ENCODE measurements at places on chromosomes 7 and 10. TPM values are rescaled to one million over a fixed set of nuclear protein-coding genes. Genes with fewer than 3 reads are reported as not detected.

TMEM236 gene
- total RNA-seq, result 2.0 TPM

NPFFR1 gene
- not detected for total RNA-seq

TRIM73 gene
- total RNA-seq, result 2.2 TPM

OR2A12 gene
- total RNA-seq, result not detected

VKORC1L1 gene
- total RNA-seq, result 20.9 TPM

ZNF394 gene
- 28.4 TPM for total RNA-seq

CNNM1 gene
- 0.35 TPM for total RNA-seq

KEL gene
- not detected for total RNA-seq

RPEL1 gene
- not detected for total RNA-seq

DPP6 gene
- total RNA-seq, result not detected

ZNF727 gene
- 5.0 TPM for total RNA-seq

PAX4 gene
- total RNA-seq, result not detected

LIPF gene
- total RNA-seq, result not detected

ALKBH4 gene
- 15.9 TPM for total RNA-seq

DNA sequence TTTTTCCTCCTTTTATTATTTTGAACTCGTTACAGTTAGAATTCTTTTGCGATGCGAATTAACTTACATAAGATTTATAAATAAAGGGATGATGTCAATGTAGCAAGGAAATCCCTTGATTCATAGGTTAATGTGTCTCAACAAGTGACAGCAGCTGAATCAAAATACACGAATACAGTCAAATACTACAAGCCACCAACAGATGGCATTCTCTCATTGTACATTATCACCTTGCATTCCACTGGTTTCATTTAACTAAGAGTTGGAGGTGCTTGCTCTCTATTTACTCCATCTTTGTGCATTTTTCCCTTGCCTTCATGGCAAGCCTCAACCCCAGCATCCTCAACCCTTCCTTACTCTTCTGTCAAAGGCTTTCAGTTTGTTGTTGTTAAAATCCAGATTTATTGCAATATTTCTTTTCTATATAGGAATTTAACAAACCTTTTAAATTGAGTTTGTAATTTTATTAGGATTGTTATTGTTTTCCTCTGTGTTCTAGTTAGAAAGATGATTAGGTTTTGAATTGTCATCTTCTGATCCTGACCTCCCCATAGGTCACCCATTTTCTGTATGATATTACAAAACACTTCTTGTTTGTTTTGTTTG is 78.3 kb downstream of the SLC25A40 start:
- no peak for DNase-seq

- no peak for DNase-seq
These were observed 66.0 kb upstream of the SHH start for GRCh38 chr7:155878250-155878649.

- no peak for DNase-seq
These were observed at the start of gene CYP2C9 for GRCh38 chr10:94938383-94938782. Gene CYP2C9, plus strand, starts transcription at chr10:94938658. Its CDS starts 25 bp downstream, at chr10:94938683.

DNA sequence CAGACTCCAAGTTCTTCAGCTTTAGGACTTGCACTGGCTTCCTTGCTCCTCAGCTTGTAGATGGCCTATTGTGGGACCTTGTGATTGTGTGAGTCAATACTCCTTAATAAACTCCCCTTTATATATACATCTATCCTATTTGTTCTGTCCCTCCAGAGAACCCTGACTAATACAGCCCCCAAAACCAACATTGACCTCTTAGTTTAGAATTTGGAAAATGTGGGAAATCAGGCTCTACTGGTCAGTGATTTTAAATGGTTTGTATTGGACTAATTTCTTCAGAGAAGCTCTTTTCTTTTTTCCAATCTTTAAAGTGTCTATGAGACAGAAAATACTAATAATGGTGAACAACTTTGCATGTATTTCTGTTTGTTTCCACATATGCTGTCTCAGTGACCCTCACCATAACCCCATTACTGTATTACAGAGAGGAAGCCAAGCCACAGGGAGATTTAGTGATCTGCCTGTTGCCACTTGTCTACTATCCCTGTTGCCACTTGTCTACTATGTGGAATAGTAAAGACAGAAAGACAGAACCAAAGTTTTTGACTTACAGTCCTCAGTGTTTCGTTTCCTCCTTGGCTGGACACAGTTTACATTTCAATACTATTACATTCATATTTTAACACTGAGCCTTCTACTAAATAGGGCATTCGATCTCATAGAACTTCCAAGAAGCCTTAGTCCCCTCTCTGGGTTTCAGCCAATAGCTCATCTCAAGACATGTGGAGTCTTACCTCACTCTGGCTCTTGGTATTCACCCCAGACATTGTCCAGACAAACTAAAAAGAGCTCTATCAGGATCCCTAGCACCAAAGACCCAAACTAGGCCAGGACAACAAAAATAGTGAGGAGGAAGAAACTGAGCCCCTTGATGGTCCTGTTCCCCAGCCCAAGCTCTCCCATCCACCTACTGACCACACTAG is 121.0 kb downstream of the AKR1D1 start:
- no peak for DNase-seq

DNA sequence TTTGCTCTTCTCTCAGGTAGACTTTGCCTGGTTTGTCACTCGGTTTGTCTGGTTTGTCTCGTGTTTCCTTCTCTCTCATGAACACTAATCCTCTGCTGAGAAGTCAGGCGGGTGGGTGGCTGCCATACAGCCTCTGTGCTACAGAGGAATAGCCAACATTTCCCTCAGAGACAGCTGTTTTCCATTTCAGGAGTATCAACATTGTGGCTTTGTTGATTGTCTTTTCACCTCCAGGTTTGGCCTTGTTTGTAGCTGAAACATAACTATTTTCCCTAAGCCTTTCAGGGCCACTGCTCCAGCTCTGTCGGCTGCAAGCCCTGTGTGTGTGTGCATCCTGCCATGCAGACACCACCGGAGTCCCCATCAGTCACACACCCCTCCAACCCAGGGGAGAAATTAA is 122.8 kb downstream of the BAMBI start:
- no peak for DNase-seq

GRCh38 chr10:86155054-86155921 is 211.3 kb downstream of the GRID1 start:
- DNase-seq, result no peak

DNA sequence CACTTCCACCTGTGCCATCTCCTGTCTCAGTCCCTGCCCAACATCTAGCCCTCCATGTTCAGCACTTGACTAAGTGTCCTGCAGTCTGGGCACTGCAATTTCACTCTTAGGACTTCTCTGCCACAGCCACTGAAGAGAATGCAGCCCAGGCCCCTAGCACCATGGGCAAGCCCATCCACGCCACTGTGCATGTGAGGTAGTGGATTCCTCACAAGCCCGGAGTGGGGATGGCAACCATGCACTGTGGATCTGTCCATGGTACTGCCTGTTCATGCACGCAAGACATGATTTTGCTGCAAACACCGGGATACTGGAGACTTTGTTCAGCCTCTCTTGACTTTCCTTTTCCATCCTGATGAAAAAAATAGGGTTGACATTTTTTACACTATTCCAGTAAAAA is 12.3 kb downstream of the DDC start:
- DNase-seq, result no peak

DNA sequence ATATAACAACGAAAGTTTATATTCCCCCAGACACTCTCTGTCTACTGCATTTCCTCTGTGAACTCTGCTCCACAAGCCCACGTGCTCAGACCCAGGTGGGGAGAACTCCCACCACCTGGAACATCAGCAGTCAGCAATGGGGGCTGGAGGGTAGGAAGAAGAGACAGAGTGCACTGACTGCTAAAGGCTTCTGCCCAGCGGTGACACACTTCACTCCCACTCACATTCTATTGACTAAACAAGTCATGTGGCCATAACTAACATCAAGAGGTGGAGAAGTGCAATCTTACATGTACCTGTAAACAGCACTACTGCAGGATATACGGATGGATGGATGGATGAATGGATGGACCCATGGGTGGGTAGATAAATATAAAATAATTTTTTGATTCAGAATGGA is 122.2 kb downstream of the MPP7 start:
- no peak for DNase-seq

GRCh38 chr7:142646386-142647140 is 102.7 kb upstream of the PRSS1 start:
- no peak for DNase-seq

GRCh38 chr10:31147210-31147608 is 115.5 kb upstream of the ZNF438 start:
- no peak for DNase-seq

- no peak for DNase-seq
These were observed 299.9 kb upstream of the LYZL1 start for GRCh38 chr10:28988980-28989379.
